ENCODE measurements at places on chromosomes 6 and 20.

- DNase-seq: no peak
Measured at GRCh38 chr20:20734475-20734948, 22.1 kb upstream of the RALGAPA2 start.

DNA sequence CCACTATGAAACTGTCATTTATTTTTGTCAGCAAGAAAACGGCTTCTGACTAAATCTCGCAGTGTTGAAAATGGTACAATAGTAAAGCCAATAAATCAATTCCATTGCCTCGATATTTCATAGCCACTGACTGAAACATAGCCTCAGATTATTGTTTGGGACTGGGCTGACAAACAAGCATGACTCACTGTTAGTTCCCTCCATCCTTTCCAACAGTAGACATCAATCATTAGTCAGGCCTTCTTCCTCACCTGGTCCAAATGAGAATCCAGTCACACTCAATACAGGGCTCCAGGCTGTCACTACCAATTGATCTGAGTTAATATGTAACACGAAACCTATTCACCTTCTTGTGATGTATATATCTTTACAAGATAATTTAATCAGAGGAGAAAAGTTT, 66.1 kb downstream of the ADGRB3 start:
- DNase-seq: no peak

- DNase-seq: no peak
Measured at GRCh38 chr6:119858901-119859300, 509.3 kb upstream of the MAN1A1 start.

DNA sequence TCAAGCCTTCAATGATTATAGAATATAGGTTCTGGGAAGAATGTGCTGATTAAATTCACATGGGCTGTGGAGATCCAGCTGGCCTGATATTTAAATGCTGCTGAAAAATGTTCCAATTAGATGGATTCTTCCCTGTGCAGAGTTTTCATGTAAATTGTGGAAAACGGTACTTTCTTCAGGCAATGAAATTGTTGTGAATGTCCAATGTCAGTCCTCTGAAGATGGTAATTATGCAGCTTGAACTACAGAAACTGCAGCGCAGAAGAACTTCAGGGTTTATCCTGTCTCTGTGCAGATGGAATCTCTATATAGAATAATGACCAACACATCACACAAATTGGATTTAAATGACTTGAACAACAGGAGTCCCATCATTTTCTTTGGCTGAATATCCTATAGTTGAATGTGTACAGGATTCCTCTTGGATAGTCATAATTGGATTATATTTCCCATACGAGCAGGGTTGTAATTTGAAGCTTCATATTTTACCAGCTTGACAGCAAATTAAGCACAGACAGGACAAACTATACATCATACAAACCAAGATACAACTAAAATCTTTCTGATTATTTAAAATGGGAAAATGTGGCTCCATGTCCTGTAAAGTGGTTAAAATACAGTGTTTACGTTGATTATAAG, 82.3 kb downstream of the CAP2 start:
- no peak for DNase-seq

- no peak for DNase-seq
Measured at GRCh38 chr6:90374201-90374600, 77.6 kb upstream of the BACH2 start.

DNA sequence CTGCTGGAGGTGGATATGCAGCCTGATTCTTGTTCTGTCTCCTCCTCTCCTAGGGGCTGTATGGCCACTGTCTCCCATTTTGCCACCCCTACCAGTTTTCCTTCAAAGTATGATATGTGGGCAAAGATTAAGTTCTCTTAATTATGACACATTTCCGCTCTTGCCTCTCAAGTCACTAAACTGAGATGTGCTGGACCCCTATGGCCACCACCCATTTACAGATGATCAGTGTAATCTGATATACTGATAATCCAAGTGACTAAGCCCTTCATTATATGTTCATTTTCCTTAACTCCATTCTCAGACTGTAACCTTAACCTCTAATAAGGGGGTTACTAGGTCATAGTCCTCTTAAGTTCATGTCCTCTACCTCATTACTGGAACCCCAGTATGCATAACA, 711 bp upstream of the C20orf141 start:
- no peak for DNase-seq

GRCh38 chr6:132128424-132128823, 177.3 kb upstream of the CCN2 start:
- DNase-seq: no peak

GRCh38 chr20:47500554-47500953, 1.1 kb upstream of the NCOA3 start:
- DNase-seq: no peak

DNA sequence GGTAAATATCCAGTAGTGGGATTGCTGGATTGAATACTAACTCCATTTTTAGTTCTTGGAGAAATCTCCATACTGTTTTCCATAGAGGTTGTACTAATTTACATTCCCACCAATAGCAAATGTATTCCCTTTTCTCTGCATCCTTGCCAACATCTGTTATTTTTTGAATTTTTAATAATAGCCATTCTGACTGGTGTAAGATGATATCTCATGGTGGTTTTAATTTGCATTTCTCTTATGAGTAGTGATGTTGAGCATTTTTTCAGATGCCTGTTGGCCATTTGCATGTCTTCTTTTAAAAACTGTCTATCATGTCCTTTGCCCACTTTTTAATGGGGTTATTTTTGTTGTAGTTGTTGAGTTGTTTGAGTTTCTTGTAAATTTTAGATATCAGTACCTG, 253.2 kb downstream of the HAO1 start:
- DNase-seq: no peak

DNA sequence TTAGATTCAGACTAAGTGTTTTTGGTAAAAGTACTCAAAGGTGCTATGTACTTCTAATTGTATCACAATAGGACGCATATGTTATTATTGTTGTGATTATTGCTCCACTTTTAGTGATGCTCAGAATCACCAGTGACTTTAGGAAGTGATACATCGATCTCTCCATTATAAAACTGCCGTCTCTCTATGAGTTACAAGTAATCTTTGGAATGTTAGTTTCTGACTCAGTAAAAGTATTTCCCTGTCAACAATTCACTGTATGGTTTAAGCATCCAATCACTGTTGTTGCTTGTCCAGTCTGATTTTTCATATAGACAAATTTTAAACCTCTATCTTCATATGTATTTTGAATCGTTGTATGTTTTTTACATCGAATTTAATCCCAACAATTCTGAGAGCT, 9.4 kb downstream of the DCBLD1 start:
- no peak for DNase-seq

GRCh38 chr6:116035616-116036015, 25.1 kb downstream of the FRK start:
- no peak for DNase-seq

DNA sequence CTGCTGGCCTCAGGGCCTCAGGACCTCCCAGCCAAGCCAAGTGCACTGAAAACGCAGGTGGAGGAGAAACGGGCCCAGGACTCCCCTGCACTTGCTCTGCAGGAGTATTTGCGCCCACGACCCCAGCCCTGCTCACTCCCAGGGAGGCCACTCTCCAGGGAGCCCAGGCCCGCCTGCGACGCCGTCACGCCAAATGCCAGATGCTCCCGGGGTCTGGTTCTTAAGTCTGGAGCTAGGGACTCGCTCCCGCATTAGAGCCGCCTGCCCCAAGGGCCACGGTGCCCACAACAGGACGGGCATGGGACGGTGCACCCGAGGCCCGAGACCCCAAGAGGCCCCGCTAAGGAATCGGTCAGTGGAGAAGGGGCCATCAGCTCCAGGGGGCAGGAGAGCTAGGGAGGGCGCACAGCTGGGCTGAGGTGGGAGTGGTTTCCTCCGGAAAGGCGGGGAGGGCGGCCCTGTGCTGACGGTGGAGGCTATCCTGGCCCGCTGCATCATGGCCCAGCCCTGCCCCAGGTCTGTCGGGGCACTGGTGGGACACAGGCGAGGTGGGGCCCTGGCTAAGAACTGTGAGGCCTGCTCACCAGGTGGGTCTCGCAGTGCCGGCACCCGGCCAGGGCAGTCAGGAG, 44.1 kb upstream of the CHRNA4 start:
- DNase-seq: no peak

DNA sequence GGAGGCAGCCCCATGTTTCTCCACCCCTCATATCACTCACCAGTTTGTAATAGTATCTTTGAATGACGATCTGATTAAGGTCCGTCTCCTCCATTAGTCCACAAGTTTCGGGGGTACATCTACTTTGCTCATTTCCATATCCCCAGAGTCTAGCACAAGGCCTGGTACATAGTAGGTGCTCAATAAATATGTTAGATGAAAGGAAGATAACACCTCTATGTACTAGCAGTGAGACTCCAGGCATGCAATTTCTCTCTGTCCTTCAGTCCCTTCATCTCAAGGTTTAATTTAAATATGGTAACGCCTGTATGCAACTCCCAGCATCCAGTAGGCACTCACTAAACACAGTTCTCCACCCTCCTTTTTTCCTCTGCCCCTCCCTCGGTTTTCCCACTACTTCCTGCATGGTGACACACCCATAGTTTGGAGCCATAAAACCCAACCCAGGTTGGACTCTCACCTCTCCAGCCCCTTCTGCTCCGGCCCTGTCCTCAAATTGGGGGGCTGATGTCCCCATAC, 461 bp upstream of the HNF4A start:
- no peak for DNase-seq

GRCh38 chr6:125659887-125660286, 89.5 kb upstream of the HEY2 start:
- no peak for DNase-seq

- no peak for DNase-seq
Measured at GRCh38 chr6:111845441-111845871, 27.8 kb downstream of the FYN start.

- DNase-seq: no peak
Measured at GRCh38 chr20:23744817-23745216, 5.9 kb downstream of the CST1 start.

GRCh38 chr6:41080621-41081020, 7.8 kb downstream of the NFYA start:
- DNase-seq: no peak

DNA sequence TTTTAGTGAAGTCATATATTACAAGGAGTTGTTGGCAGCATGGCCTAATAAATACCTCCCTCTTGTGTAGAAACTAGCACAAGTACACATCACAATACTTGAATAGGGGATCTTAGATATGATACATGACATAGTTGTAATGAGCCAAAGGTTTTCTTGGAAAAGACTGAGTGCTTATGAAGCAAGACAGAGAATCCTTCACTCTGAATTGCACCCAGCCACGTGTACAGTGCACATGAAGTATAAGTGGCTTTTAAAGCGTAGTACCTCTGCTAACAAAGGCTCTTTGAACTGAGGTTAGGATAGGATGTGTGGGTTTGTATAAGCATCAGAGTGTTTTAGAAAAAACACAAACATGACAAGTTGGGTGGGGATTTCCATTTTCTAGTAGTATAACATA, 145.5 kb upstream of the STMND1 start:
- DNase-seq: no peak

GRCh38 chr6:87049779-87050178, 45.1 kb downstream of the CGA start:
- DNase-seq: no peak

GRCh38 chr6:11625302-11625701, 87.8 kb downstream of the TMEM170B start:
- no peak for DNase-seq

- no peak for DNase-seq
Measured at GRCh38 chr6:91539456-91539855, 952.6 kb upstream of the MAP3K7 start.

DNA sequence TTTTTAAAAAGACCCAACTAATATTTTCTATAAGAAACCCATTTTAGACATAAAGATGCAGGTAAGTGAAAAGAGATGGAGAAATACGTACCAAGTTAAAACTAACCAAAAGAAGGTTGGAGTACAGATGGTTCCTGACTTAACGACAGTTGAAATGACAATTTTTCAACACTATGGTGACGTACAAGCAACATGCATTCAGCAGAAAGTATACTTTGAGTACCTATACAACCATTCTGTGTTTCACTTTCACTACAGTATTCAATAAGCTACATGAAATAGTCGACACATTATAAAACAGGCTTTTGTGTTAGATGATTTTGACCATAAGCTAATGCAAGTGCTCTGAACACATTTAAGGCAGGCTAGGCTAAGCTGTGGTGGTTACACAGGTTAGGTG, 228.9 kb downstream of the RNGTT start:
- DNase-seq: no peak

- no peak for DNase-seq
Measured at GRCh38 chr6:39836606-39837005, 44.4 kb downstream of the DAAM2 start.

- DNase-seq: no peak
Measured at GRCh38 chr6:8657522-8657921, 222.2 kb upstream of the SLC35B3 start.

GRCh38 chr6:69863766-69864165, 2.6 kb upstream of the COL19A1 start:
- DNase-seq: no peak

DNA sequence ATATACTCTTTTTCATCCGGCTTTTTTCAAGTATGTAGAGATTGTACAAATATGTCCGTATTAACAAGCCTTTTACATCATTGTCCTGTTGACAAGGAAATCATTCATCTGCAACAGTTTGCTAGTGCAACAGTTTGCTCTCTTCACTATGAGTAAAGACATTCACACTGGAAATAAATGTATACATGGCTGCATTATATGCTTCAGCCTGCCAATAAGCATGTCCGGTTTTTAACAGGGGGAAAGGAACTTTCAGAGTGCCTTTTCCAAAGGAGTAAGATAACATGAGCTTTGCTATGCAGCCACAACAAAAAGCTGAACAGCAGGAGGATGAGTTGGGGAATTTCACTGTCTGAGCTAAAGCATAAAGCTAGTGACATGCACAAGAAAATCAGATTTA, 99.4 kb upstream of the ADTRP start:
- no peak for DNase-seq

DNA sequence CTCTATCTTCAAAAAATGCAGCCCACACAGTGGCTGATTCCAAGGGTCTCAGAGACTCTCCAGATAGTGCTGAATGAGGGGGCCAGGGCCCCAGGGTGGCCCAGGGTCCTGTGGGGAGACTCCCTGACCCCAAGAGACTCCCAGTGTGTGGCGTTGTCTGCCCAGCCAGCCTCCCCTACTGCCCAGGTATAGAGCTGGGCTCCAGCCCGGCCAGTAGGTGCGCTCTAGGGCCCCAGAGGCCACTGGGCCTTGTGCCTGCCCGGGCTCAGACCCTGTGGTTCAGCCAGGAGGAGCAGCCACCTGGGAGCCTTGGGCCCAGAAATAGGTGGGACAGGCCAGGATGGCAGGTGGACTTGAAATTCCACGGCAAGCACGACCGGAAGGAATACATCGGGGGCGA, 30.3 kb upstream of the GATA5 start:
- DNase-seq: no peak

Data from activated T-helper 1 cell treated with Interleukin-2 at 50 U/mL for 16 hours (primary cell).